SJSA1 (cell line): ENCODE measurements at places on chromosomes 13 and 19.

DNA sequence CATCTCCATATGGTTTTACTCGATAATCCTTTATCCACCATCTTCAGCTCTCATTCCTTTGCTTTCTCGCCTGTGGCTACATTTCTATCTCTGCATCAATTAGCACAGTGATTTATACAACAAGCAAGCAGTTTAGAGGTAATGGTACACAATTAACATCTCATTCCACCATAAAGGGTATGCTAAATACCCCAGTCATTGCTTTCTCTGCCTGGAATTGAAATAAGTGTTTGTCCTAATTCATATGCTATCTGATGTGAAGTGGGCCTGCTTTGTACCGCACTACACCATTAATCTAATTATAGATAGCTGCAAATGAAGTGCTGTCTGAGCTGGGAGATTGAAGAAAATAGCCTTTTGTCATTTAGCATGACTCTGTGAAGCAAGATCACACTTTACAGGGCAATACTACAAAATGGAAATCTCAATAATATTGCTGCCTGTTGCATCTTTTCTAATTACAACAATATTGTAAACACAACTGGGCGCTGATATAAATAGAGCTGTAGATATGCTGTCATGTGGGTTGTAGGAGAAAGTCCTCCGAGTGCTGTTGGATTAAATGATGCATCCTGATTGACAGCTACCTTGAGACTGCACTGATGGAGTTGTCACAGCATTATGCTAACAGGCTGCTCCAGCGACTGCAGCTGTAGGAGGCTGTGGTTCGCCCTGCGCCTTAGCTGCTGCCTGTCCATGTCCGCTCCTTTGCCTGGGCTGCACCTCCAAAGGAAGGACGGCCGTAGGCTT, 78.2 kb downstream of the GGACT start:
- H3K36me3 ChIP-seq = no peaks in the 10 kb centered on the region
- H3K4me3 ChIP-seq = no peak overlapping the region
- DNase-seq = no peak
- H3K27ac ChIP-seq = no peak overlapping the region
- peaks cover 13% of the 10 kb centered on the region for H3K4me1 ChIP-seq

GRCh38 chr13:23254506-23254905, 73.7 kb downstream of the SGCG start:
- H3K27me3 ChIP-seq = no peaks in the 10 kb centered on the region
- no peak overlapping the region for H3K4me3 ChIP-seq

DNA sequence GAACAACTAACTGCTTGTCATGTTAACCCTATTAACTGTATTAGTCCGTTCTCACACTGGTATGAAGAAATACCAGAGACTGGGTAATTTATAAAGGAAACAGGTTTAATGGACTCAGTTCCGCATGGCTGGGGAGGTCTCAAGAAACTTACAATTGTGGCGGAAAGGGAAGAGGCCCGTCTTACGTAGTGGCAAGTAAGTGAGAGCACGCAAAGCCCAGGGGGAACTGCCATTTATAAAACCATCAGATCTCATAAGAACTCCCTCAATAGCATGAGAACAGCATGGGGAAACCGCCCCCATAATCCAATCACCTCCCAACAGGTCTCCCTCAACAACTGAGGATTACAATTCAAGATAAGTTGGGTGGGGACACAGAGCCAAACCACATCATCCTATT, 34.7 kb downstream of the PHF11 start:
- DNase-seq = no peak
- H3K4me1 ChIP-seq = peaks cover 7% of the 10 kb centered on the region; the same call in 1 of the 2 replicates
- peaks cover 35% of the 10 kb centered on the region for H3K36me3 ChIP-seq
- no peak overlapping the region for H3K27ac ChIP-seq
- H3K27me3 ChIP-seq = no peaks in the 10 kb centered on the region

DNA sequence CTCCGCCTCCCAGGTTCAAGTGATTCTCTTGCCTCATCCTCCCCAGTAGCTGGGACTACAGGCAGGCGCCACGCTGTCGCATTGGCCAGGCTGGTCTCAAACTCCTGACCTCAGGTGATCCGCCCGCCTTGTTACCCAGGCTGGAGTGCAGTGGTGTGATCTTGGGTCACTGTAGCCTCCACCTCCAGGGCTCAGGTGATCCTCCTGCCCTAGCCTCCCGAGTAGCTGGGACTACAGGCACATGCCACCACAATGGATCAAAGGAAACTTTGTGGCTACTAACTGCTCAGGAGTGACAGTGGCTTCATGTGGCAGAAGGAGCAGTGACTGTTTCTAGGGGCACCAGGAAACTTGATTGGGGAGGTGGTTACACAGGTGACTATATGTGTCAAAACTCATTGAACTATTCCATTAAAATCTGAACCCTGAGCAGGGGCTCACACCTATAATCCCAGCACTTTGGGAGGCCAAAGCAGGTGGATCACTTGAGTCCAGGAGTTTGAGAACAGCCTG, 3.8 kb upstream of the LGALS7B start:
- no peak overlapping the region for H3K4me3 ChIP-seq
- H3K36me3 ChIP-seq = no peaks in the 10 kb centered on the region
- H3K27ac ChIP-seq = no peak overlapping the region
- DNase-seq = no peak
- H3K4me1 ChIP-seq = no peaks in the 10 kb centered on the region

DNA sequence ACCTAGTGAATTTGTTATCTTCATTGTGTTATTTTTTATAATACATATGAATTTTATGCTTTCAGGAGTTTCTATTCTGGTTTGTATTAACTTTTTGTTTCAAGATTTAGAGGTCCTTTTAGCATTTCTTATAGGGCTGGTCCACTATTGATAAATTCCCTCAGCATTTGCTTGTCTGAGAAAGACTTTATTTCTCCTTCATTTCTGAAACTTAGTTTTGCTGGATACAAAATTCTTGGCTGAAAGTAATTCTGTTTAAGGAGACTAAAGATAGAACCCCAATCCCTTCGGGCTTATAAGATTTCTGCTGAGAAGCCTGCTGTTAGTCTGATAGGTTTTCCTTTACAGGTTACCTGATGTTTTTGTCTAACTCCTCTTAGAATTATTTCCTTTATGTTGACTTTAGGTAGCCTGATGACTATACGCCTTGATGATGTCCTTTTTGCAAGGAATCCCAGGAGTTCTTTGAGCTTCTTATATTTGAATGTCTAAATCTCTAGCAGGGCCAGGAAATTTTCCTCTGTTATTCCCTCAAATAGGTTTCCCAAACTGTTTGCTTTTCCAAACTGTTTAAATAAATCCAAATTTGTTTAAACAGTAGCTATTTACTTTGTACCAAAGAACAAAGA, 127.1 kb downstream of the CYSLTR2 start:
- peaks cover 24% of the 10 kb centered on the region for H3K4me1 ChIP-seq
- H3K27ac ChIP-seq = no peak overlapping the region
- H3K4me3 ChIP-seq = no peak overlapping the region
- DNase-seq = no peak

- DNase-seq = no peak
- H3K36me3 ChIP-seq = no peaks in the 10 kb centered on the region
- H3K27ac ChIP-seq = no peak overlapping the region
- H3K4me3 ChIP-seq = no peak overlapping the region
- no peaks in the 10 kb centered on the region for H3K4me1 ChIP-seq
Measured at GRCh38 chr13:48579165-48579918, 46.5 kb upstream of the RCBTB2 start.

DNA sequence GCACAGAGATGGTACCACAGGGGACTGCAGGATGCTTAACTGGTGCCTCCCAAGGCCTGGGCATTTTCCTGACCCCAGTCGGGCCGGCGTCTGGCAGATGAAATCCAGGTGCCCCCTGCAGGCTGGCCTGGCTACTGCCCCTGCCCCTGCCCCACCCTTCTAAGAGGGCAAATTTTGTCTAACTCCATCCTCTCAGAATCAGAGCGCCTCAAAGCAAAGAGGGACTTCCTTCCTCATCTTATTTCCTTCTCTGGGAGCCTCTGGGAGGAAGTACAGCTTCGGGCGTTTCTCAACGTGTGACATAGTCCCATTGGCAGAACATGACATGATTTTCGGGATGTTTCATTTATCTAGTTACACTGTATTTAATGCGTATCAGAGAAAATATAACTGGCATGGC, 2.7 kb downstream of the PRKACA start:
- no peak overlapping the region for H3K27ac ChIP-seq
- H3K4me1 ChIP-seq = peaks cover 15% of the 10 kb centered on the region
- H3K4me3 ChIP-seq = no peak overlapping the region
- no peaks in the 10 kb centered on the region for H3K27me3 ChIP-seq
- H3K36me3 ChIP-seq = peaks cover 10% of the 10 kb centered on the region

GRCh38 chr19:50994129-50994528, 7.3 kb downstream of the KLK8 start:
- no peaks in the 10 kb centered on the region for H3K4me1 ChIP-seq
- no peaks in the 10 kb centered on the region for H3K36me3 ChIP-seq
- 0 out of 2 replicates have a peak, but pooled peaks cover 4% of the 10 kb centered on the region for H3K27me3 ChIP-seq
- no peak for DNase-seq
- no peak overlapping the region for H3K4me3 ChIP-seq
- H3K27ac ChIP-seq = no peak overlapping the region

DNA sequence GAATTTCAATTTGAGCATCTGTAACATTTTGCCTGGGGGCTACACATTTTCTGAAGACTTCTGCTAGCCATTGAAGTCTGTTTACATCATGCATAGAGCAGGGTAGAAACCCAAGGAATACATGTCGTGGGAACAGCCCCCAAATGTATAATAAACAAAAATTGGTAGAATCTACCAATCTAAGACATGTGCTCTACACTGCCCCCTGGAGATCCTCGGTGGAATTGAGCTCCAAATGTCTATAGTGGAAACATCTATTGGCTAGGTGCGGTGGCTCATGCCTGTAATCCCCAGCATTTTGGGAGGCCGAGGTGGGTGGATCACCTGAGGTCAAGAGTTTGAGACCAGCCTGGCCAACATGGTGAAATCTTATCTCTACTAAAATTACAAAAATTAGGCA, 57.3 kb downstream of the MBD3L2B start:
- no peaks in the 10 kb centered on the region for H3K27me3 ChIP-seq
- H3K4me3 ChIP-seq = no peak overlapping the region
- no peaks in the 10 kb centered on the region for H3K4me1 ChIP-seq
- no peaks in the 10 kb centered on the region for H3K36me3 ChIP-seq

GRCh38 chr19:50210425-50210824, 7.0 kb downstream of the MYH14 start:
- H3K27ac ChIP-seq = no peak overlapping the region
- H3K27me3 ChIP-seq = peaks cover 12% of the 10 kb centered on the region
- H3K4me1 ChIP-seq = no peaks in the 10 kb centered on the region
- no peaks in the 10 kb centered on the region for H3K36me3 ChIP-seq
- no peak overlapping the region for H3K4me3 ChIP-seq

GRCh38 chr13:87684850-87685742, 13.9 kb downstream of the SLITRK5 start:
- no peaks in the 10 kb centered on the region for H3K4me1 ChIP-seq
- DNase-seq = no peak
- H3K27me3 ChIP-seq = no peaks in the 10 kb centered on the region
- H3K36me3 ChIP-seq = no peaks in the 10 kb centered on the region
- H3K4me3 ChIP-seq = no peak overlapping the region

DNA sequence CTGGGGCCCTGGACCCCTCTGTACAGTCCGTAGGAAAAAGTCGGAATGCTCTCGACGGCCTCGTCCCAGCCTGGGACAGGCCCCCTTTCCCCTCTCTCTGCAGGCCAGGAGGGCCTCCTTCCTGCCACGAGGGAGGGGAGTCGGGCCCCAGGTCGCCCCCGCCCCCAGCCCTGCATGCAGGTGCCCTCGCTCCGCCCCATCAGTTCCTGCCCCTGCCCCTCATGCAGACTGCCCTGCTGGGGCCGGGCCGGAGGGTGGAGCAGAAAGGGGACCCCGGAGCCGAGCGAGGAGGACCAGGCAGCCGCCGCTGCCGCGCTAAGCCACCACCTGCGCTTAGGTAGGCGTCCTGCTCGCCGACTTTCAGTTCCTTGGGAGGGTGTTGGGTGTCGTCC, 7.3 kb downstream of the LYL1 start:
- H3K27me3 ChIP-seq = no peaks in the 10 kb centered on the region
- peaks cover 5% of the 10 kb centered on the region; the same call in 1 of the 2 replicates for H3K36me3 ChIP-seq
- H3K27ac ChIP-seq = no peak overlapping the region
- no peak for DNase-seq
- no peaks in the 10 kb centered on the region for H3K4me1 ChIP-seq

DNA sequence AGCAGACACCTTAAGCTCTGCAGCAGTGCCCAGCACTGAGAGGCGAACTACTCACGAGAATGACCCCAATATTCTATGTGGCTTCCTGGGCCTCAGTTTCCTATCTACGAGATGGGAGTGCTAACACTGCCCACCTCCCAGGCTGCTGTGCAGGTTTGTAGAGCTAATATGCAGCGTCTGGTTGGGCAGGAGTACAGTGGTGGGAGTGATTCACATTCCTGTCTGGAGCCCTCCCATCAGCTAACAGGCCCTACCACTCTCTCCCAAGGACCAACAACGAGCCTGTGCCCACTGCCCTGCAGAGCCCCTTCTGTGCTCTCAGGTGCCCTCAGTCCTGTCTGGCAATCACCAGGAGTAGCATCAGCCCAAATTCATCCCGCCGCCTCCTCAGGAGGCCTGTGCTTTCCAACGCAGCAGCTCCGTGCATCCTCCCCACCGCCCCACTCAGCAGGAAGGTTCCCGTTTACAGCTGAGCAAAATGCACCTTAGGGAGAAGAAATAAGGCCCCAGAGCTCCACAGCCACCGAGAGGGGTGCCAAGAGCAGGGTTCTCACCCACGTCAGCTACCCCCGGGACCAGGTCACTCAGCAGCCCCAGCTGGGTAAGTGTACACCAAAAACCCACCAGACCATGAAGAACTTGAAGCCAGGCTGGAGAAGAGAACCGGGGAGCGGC, 6.6 kb downstream of the AKT2 start:
- H3K27ac ChIP-seq = no peak overlapping the region
- no peak for DNase-seq
- H3K4me3 ChIP-seq = no peak overlapping the region
- H3K36me3 ChIP-seq = peaks cover 9% of the 10 kb centered on the region
- H3K4me1 ChIP-seq = no peaks in the 10 kb centered on the region

DNA sequence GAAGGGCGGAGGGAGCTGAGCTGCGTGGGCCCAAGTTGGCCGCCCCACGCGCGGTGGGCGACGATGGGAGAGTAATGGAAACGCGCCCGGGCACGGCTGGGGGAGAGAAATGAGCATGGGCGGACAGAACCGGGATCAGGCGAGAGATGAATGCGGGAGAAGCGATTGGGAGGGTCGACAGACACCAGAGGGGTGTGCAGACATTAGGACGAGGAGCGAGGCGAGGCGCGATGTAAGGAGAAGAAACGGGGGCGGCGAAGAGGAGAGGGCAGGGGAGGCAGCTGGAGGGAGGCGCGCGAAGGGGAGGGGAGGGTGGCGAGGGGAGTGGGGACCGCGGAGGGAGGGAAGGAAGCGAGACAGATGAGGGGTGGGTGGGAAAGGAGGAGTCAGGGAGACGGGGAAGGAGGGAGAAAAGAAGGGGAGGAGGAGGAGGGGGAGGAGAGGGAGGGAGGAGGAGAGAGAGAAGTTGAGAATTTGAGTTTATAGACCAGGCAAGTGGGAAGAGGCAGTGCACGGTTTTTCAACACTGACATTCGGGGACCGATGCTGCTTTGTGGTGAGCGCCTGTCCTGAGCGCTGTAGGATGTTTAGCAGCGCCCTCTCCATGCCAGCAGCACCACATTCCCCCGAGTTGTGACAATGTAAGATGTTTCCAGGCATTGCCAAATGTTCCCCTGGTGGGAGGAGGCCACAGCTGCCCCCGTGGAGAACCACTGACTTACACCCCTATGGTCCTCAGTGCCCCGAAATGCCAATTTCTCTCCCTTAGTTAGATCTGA, at the start of gene SHISA7:
Gene SHISA7 (minus strand): TSS at position 256 of the 779 bp plus-strand sequence. CDS start 437 bp downstream, outside the sequence.
- H3K36me3 ChIP-seq = no peaks in the 10 kb centered on the region
- DNase-seq = no peak
- H3K4me1 ChIP-seq = peaks cover 7% of the 10 kb centered on the region; the same call in 1 of the 2 replicates
- H3K27ac ChIP-seq = no peak within 1 kb of the TSS
- H3K4me3 ChIP-seq = no peak within 1 kb of the TSS
